ENCODE measurements at places on chromosomes 3 and 15. TPM values are rescaled to one million over a fixed set of nuclear protein-coding genes. Genes with fewer than 3 reads are reported as not detected.
A peak's percentile ranks its signal among the peaks of the same experiment; 100 is the strongest.

DNA sequence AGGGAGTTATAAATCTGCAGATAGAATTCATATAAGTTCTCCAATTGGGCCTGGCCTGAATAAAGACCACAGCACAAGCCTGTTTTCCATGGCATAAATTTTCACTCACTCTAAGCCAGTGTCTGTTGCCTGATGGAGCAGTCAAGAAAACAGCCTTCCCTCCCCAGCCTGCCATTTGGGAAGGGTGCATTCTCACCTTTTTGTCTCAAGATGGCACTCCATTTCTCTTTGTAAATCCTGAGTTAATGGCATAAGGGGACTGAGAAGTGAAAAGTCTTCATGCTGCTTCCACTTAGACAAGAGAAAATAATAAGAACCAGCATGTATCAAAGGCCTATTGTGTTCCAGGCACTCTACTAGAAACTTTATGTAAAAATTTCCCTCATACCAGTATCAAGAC, 115.6 kb upstream of the MANF start:
- peak; percentile 7 for DNase-seq

DNA sequence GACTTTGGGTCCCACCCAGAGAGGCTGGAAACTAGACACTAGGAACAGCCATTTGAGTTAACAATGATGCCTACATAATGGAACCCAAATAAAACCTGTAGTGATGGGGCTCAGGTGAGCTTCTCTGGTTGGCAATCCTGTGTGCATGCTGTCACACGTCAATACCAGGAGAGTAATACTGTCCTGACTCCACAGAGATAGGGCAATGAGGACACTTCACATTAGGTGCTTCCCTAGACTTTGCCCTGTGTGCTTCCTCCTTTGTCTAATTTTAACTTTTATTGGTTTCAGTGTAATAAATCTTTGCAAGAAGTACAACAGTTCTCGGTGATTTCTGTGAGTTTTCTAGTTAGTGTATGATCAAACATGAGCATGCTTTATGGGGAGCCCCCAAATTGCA, 281.8 kb upstream of the ARRDC4 start:
- no peak for DNase-seq

DNA sequence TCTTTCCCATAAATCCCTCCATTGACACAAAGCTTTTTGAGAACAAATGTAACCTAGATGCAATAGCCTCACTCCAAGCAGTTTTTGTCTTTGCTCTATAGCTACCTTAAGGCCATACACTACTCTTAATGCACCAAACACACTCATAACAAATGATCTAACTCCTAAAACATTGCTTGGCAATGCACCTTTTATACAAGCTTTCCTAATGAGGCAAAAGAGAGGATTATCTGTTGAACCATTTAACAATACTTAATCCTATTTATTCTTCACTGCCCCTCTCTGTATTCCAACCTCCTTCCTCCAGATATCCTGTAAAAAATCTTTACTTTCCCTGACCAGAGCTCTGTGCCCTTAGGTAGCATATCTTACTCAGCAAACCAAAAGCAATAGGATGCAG, 558.1 kb upstream of the MDFIC2 start:
- DNase-seq, result no peak

DNA sequence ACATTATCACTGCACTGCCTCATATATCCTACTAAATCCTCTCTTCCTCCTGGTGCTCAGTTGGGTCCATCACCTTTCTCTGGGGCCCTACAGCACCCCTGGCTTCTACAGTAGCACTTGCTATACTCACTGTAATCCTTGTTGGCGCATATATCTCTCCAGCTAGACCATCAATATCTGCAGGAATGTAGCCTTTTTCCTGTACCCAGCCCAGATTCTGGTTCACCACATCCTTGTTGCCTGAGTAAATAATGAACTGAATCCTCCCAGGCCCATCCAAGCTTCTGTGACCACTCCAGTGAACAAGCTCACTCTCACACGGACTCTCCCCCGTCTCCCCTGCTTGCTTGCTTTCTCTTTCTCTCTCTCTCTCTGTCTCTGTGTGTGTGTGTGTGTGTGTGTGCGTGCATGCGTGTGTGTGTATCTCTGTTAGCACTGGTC, 62.5 kb upstream of the LIPC start:
- peak; percentile 53 for DNase-seq

- no peak for DNase-seq
These were observed 246.8 kb upstream of the CNTN3 start for GRCh38 chr3:74861211-74861610.

DNA sequence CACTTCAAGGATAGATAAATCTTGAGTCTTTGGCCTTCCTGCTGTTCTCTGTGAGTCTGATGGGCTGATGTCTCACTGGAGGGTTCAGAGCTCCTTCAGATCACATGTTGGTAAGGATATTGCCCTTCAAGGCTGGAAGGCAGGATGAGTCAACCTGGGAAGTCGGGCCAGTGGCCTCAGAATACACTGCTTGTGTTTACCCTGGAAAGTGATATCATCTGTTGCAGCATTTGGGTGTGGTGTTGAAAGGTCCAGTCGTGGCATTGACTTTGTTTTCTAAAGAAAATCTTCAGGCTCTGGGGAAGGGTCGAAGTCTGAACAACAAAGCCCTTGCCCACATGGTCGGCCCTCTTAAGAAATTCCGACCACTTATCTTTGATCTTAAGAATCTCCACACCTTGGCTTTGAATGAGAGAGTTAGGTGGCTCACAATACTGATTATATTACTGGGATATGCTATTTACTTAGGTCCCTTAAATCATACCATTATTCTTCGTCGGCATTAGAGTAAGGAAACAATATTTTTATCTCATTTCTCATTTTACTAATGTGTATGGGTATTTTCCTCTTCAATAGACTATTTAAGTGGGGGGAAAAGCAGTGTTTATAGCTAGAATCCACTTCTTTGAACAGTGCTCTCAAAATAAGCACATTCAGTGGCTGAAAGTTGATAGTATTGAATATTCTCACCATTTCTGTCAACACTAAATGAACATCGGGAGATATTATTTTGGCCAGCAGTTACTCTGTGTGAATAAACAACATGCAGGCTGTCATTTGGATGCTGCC, 303.9 kb upstream of the RASGRP1 start:
- peak; percentile 92 for DNase-seq

The ZNF620 gene
- total RNA-seq, result 0.37 TPM

The UBL7 gene
- 63.2 TPM for total RNA-seq

- no peak for DNase-seq
These were observed 19.5 kb upstream of the TRANK1 start for GRCh38 chr3:36964331-36964730.
